ENCODE measurements at places on chromosomes 11 and 22.

DNA sequence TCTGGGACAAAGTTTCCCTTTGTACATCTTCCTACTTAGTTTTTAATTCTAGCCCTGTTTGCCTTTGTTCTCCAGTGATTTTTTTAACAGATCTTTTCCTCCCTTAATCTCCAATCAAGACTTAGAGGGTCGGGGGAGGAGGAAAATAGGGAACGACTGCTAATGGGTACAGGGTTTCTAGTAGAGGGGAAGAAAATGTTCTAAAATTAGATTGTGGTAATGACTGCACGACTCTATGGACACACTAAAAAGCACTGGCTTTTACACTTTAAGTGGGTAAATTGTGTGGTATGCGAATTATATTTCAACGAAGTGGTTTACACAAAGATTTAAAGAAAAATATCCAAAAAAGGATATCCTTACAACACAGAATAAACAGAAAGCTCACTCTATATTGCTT lies 110.0 kb upstream of the SPON1 start:
- DNase-seq, result no peak

GRCh38 chr22:49812838-49813237 lies 14.8 kb downstream of the BRD1 start:
- DNase-seq, result no peak

DNA sequence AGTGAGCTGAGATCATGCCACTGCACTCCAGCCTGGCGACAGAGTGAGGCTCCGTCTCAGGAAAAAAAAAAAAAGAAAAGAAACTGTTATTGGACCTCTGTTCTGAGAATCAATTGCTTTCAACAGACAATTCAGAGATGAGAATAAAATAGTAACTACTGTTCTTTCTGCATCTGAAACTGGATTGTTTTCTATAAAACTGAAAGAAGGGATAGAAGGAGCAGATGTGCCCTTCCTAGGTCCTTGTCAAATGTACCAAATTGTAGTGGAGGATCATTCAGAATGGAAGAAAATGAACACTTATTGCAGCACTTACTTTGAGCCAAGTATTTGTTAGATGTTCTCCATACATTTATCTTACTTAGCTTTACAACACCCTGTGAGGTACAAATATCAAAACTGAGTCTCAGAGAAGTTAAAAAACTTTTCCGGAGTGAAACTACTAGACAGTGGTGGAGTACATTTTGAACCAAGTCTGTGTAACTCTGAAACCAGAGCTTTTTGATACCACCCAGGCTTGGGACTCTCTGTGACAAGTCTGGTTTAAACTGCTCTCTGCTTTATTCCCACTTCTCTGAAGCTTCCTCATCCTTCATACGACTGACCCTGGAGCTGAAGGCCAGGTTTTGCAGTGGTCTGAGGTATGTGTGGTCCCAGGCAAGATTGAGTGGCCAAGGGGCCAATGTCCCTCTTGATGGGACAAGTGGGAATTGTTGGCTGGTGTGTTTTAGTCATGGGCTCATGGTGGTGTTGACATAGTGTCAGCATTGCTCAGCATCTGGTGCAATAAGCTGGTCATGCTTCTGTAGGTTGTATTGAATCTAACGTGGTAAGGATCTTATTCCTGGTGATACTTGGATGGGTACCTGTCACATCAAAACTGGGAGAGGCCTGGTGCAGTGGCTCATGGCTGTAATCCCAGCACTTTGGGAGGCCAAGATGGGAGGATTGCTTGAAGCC lies 48.2 kb upstream of the CCDC134 start:
- no peak for DNase-seq

- DNase-seq, result no peak
These were observed 225.2 kb upstream of the ANO3 start for GRCh38 chr11:26106726-26107125.

- no peak for DNase-seq
These were observed 87.7 kb downstream of the TMPRSS5 start for GRCh38 chr11:113618360-113618759.

GRCh38 chr11:74276581-74276980 lies 34.9 kb downstream of the P4HA3 start:
- DNase-seq, result no peak

GRCh38 chr11:15613251-15613650 lies 498.5 kb downstream of the INSC start:
- DNase-seq, result no peak

DNA sequence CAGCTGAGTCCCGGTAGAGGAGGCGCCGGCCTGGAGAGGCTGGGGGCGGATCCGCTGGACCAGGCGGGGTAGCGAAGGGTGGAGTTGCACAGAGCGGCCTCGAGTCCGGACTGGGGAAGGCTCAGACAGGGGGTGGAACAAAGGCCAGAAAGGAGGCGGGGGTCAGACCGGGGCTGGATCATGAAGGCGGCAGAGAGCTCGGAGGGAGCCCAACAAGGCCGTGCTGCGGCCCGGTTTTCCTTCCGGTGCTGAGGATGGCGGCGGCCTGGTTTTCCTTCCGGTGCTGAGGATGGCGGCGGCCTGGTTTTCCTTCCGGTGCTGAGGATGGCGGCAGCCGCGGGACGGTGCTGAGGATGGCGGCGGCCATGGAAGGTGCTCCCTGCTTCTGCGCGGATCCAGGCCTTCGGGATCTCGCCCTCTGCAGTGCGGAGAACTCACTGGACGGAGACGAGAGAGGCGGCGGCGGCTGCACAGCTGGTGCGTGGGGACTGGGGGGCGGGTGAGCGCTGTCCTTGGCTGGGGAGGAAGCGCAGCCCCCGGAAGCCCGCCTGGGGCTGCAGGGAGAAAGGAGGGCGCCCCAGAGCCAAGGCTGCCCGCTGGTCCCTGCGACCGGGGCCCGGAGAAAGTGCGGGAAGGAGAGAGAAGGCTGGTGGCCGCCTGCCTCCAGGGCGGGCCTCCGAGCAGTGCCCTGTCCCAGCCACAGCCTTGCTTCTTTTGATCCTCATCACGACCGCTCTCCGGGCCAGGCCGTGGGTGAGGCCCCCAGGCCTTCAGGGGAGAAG lies 350.4 kb upstream of the B3GAT1 start:
- no peak for DNase-seq

DNA sequence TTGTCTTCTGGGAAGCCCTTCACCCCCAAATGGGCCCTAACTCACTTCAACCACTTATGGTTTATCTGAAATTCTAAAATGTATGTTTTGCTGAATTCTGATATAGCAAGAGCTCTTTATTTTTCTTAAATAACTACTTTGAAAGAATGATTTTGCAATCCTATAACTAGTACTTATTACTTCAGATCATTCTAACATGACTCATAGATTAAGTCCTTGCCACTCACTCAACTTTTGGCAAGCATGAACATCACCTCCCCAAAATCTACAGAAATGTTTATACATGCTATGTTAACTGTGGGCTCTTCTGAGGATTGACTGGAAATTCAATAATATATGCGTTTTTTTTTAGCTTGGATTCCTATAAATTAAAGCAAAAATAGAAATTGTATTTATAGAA lies 367.4 kb upstream of the FAT3 start:
- no peak for DNase-seq

DNA sequence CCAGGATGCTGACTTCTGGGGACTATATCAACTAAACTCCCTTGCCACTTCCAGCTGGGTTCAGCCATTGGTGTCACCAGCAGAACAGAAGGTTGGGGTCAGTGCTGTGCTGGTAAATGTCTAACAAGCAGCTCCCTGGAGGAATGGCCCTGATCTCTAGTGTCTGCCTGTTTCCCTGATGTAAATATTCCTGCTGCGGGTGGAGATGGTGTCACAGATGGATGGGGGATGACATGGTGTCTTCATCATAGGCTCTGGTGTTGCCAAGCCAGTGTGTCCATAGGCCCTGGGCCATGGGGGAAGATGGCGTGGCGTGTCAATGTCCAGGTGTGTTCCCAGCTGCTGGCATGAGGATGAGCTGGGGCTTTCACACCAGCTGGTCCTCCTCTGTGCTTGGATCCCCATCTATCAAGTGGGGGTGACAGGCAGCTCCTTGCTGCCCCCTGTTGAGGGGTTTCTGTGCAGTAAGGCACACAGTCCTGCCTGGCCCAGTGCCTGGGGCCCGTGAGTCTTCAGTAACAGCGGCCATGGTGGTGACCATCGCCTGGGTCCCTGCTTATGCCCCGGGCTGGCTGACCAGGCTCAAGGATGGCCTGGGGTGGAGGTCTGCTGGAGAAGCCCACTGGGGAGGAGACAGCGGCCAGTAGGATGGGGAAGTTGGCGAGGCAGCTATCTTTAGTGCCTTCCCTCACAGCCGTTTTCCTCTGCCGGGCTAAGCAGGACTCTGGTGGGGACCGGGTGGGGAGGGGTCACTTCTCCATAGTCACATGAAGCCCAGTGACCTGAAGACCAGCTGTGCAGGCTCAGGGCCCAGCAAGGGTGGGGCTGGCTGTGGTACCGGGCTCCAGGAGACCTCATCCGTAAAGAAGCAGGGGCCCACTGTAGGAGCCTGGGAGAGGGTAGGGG lies 12.7 kb downstream of the RPL3 start:
- no peak for DNase-seq

GRCh38 chr11:119729951-119730613 lies 1.1 kb upstream of the NECTIN1 start:
- no peak for DNase-seq

DNA sequence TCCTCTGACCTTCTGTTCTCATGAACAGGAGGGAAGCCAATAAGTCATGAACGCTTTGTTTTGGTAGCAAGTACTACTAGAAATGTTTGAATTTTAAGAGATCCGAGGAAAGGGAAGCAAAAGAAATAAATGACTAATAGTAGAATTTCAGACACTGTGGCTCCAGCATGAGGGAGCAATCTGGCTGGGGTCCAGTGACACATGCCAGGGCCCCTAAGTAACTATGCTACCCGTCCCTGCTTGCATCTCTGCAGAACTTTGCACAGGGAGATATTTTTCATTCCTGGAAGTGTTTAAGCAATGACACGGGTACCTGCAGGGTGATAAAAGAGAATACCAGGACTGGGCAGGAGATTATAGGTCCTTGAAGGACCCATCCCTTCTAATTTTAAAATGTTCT lies 7.3 kb upstream of the ADAMTS8 start:
- no peak for DNase-seq

GRCh38 chr11:130442737-130443136 lies 5.7 kb upstream of the ADAMTS15 start:
- no peak for DNase-seq

DNA sequence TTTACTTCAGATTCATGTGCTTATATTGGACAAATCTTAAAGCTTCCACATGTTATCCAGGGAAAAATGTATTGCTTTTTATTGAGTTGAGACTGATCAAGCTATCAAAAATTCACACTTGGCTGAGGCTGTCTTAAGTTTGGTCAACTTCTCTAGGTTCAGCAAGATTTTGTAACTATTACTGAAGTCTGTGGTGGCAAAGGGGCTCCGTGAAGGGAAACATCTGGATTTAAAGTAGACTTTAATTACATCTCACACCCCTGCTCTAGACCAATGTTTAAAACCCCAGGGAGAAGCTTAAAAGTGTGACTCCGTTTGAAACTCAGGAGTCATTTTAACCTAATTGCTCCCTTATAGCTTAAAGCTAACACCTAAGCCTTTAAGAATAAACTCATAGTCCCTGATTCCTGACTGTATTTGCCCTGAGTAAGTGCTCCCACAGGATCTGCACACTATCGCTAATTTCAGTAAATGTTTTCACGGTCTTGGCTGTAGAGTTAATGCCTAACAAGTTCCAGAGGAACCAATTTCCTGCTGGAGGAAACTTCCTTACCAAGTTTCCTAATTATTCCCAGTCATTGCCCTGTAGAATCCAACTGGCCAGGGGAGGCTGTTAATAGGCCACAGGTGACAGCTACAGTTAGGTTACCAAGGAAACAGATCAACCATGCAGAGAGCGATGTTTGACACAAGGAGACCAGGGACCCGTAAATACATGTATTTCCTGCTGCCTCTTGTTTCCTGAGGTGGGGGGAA lies 40.5 kb downstream of the OR10A6 start:
- DNase-seq, result no peak

DNA sequence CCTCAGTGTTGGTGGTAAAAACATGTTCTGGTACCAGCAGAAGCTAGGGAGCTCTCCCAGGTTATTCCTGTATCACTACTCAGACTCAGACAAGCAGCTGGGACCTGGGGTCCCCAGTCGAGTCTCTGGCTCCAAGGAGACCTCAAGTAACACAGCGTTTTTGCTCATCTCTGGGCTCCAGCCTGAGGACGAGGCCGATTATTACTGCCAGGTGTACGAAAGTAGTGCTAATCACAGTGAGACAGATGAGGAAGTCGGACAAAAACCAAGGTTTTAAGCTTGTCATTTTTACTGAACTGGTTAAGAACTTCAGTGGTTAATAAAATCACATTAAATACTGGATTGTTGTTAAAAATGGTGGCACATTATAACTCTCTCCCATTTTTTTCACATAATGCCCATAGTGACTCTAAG lies 42.6 kb upstream of the VPREB1 start:
- DNase-seq, result no peak

DNA sequence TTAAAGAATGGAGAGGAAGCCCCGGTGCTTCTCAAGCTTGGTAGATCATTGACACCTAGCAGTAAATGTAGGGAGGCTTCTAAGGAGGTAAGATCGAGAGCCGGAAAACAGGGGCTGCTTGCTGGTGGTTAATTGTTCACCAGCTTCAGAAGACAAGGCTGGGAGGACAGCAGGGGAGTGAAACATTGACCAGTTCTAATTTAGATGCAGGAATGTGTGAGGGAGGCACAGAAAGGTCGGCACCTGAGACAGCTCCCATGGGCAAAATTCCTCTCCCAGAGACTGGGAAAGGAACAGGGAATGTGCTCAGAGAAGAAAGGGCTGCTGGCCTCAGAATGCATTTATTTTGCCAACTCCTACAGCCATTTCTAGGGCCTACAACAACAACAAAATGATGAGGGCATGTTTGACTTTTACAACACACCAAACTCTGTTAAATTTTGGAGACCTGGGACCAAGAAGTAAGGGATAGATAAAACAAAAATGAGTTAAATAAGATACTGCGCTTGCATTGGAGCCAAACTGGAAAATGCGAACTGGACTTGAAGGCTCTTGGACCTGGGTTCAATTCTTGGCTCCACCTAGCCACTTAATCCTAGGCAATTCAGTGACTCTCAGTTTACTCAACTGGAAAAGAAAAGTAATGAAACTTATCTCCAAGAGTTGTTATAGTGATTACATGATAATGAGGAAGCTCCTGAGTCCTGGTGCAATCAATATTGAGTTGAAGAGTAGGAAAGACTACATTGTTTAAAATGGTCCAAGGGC lies 31.0 kb downstream of the FZD4 start:
- DNase-seq, result no peak

Measured in GDM1 (cell line).